ENCODE measurements at places on chromosomes 11 and 22.

- DNase-seq = no peak
Measured at GRCh38 chr11:9762531-9762930, 98.7 kb downstream of the SWAP70 start.

DNA sequence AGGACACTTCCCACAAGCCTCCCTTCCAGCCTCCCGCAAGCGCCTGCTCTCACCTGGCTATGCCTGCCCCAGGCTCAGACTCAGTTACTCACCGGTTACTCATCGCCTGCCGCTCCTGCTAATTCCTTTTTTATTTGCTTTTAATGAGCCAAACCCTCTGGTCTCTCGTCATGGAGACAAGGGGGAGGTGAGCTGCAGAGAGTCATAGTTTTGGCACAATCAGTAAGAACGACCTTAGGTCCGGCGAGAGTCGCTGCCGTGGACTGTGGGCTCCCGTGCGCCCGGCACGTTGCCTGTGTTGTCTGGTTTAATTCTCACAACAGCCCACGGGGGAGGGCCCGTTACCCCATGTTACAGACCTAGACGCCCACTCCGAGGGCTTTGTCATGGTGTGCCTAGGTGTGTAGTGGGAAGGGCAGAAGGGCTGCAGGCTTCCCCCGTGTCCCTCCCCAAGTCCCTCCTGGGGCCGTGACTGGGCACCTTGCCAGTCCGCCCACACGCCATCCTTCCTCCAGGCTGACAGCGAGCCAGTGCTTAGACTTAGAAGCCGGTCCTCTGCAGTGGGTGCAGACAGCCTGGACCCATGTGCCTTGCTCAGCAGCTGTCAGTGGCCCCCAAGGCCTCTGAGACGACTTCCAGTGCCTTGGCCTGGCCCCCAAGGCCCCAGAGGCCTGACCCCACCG lies 42.2 kb downstream of the WNT7B start:
- DNase-seq = no peak

GRCh38 chr11:93734427-93735222 lies 6.7 kb downstream of the TAF1D start:
- no peak for DNase-seq

DNA sequence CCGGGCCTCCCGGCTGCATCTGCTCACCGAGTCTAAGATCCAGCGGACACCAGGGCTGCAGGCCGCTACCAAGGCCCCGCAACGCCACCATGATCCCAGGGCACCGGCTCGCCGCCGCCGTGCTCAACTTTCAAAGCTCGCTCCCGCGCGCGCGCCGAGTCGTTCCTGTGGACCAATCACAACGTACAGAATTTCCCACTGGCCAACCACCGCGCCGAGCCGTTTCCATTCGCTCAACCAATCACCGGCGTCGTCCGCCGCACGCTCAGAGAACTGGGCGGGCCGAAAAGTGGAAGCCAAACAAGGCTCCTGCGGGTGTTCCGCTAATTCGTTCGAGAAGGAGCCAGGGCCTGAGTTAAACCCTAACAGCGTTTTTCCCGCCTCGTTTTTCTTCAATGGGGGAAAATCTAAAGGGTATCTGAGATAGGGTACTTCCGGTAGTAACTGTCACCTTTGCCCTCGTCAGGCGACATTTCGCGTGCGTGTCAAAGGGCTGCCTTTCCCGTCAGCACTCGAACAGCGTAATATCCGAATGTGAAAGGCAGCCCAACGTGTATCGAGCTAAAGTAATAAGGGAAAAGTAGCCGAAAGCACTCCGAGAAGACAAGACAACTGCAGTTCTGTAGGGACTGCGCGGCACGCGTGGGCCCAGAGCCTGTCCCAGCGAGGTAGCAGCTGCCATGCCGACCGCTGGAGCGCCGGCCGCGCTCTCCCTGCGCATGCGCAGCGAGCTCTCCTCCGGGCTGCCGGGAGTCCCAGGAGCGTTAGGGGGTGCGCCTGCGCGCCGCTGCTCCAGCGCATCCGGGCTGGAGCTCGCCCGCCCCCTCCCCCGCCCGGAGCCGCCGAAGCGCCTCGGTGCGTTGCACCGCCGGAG lies at the start of the genes NCAPD3 and VPS26B:
NCAPD3 (minus strand) TSS at position 132 of the 874 bp plus-strand sequence; CDS start at position 91, 41 bp downstream.
VPS26B (plus strand) TSS at position 836 of the 874 bp plus-strand sequence. CDS start 452 bp downstream, outside the sequence.
- DNase-seq = peak; percentile 98

DNA sequence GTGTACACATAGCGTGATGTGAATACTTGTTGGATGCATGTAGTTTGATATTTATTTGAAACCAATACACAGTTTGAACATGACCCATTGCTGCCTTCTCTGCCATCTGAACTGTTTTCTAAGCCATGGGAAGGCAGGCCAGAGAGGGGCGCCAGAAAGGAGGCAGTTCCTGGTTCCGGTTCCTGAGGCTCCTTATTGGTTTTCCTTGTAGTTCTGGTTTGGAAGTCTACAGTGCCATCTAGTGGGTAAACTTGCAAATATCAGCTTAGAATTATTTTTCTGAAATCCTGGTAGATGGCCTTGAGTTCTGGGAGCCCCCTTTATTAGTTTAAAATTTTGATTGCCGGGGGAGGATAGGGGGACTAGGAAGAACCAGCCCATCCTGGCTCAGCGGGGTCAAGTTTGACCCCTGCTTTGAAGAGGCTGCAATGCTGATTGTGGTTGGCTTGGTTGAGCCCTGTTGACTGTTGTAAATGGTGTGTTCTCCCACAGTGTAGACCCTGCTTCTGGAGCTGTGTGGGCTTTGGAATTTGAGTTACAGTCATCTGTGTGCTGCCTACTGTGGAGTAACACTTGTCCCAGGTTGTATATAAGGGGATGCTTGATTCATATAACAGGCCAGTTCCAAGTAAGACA lies 48.4 kb downstream of the GRAMD1B start:
- peak; percentile 82 for DNase-seq

DNA sequence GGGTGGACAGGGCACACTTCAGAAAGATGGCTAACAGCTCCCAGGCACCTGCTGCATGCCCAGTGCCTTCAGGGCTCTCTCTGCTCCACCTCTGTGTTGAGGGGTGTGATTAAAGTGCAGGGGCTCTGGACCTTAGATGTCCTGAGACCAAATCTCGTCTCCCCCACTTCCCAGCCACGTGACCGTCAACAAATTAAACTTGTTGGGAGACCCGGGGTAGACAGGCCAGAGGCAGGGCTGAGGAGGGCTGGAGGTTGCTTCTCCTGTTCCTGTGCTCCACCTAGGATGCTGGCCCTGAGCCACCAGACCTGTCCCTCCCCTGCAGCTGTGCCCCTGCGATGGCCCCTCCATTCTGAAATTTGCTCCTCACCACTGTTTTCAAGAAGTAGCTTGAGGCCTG lies 17.0 kb downstream of the NPTXR start:
- DNase-seq = no peak

DNA sequence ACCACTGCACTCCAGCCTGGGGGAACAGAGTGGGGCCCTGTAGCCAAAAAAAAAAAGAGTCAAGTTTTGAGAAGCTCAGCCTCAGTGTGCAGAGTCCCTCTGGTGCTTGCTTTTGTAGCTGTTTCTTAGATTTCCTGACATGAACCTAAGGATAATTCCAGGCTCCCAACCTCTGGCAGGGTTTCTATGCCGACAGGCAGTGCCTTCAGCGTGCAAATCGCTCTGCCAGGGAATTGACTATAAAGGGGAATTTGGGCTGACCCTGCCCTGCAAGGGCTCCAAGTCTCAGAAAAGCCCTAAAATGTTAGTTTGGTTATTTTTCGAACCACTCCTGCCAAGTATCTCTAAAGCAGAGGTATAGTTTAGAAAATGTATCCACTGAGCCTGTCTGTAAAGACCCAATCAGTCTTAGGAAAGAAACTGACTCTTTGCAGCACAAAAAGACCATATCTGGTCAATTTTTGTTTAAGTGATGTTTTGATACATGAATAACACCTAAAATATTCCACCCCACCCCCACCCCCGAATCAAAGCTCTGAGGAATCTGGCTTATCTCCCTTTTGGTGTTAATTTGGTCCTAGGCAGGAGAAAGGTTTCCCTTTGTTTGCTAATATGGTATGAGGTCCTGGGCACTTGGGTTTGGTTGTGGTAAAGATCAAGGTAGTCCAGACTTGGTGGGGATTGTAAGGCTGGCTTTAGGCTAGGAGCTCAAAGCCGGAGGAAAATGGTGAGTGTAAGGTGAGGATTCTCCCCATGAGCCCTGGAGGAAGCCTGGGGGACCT lies 49.7 kb downstream of the ANO1 start:
- no peak for DNase-seq

- peak; percentile 43 for DNase-seq
Measured at GRCh38 chr11:129840236-129840635, 24.6 kb downstream of the TMEM45B start.

GRCh38 chr11:70747921-70748320 lies 349.6 kb downstream of the CTTN start:
- no peak for DNase-seq

DNA sequence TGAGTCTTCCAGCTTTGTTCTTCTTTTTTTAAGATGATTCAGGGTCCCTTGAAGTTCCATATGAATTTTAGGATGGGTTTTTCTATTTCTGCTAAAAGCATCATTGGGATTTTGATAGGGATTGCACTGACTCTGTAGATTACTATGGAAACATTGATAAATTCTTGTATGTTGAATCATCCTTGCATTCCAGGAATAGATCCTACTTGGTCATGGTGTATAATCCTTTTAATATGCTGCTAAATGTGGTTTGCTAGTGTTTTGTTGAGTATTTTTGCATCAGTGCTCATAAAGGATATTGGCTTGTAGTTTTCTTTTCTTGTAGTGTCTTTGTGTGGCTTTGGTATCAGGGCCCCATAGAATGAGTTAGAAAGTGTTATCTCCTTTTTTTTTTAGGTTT lies 34.9 kb upstream of the PHOX2A start:
- DNase-seq = no peak

GRCh38 chr11:122103321-122103720 lies 12.7 kb downstream of the BLID start:
- DNase-seq = no peak

GRCh38 chr11:94948070-94948617 lies 25.2 kb downstream of the CWC15 start:
- peak; percentile 87 for DNase-seq

DNA sequence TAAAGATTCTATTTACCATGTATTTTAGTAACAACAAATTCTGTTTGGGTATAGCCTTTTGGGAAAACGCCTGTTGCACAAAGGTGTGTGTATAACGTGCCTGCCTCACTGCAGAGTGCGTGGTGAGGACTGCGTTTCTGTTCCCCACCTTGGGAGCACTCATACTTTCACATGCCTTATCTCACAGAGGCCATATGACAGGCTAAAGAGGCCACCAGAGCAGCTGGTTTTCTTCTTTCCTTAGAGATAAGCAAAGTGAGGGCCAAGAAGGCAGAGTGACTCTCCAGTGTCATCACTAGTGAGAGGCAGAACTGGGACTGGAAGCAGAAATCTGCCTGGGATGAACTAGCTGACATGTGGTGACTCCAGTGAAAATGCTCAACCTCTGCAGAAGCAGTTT lies 369.2 kb upstream of the NARS2 start:
- DNase-seq = no peak

DNA sequence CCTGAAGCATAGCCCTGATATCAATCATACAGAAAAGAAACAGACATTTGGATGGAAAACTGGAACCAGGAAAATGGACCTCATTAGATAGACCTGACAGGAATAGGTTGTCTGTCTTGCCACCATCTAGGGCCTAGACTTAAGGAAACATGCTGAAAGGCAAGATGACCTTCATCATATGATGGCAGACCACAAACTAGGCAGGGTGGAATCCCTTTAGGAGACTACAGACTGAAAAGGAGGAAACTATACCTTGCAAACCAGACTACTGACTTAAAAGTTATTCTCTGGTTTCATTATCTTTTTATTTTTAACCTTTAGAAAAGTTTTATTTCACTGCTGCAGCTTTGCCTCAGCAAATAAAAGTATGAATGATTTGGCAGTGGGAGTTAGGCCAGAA lies 20.3 kb downstream of the SBF2 start:
- DNase-seq = no peak

- DNase-seq = no peak
Measured at GRCh38 chr11:69771466-69771865, 3.7 kb downstream of the FGF4 start.

Data from umbilical cord (tissue), 2 donors.